Bone marrow (tissue), 2 donors: ENCODE measurements at places on chromosomes 6 and 20.

GRCh38 chr20:44087051-44087856, 99.7 kb downstream of the JPH2 start:
- no peak for DNase-seq

GRCh38 chr6:138692978-138693909, 80.3 kb upstream of the CCDC28A start:
- DNase-seq = no peak

- DNase-seq = no peak
Measured at GRCh38 chr6:148535976-148536375, 193.3 kb downstream of the SASH1 start.

GRCh38 chr20:36549628-36549941, 8.3 kb downstream of the MYL9 start:
- DNase-seq = no peak

DNA sequence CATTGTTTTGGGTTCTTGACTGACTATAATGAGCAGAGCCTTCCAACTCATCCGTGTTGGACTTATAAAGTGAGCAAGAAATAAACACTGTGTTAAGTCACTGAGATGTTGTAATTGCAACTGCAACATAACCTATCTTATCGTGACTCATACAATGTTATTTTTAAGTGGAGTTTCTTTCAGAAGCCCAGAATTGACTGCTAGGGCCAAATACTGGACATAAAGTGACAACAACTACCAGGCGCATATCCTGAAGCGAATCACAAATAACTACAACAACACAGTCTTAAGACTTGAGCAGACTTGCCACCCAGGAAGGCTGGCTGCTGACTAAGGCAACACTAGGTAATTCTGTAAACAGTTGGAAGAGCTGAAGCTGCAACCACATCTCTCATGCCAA, 326.6 kb downstream of the COL12A1 start:
- DNase-seq = no peak

GRCh38 chr20:49747707-49748524, 34.2 kb upstream of the B4GALT5 start:
- DNase-seq = no peak

DNA sequence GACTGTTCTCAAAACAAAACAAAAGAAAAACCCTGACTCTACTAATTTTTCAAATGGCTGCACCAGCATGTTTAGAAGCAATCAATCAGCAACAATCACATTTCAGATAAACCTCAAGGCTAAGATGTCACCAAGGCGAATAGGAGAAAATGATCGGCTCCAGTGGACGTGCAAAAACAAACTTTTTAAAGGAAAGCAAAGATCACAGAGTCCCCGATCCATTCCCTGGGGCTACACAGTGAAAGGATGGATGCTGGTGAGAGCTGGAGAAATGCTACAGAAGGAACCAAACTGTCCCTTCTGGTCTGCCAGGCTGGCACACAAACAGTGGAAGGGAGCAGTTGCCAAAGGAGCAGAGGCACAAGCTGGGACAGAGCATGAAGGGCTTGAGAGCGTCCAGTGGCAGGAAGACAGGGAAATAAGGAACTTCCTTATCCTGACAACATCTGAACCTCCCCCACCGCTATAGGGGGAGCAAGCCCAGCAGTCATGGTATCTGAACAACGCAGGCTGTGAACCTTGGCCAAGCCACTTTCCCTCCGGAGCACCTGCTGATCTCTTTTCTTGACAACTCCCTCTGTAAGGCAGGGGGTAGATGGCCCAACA, 73.7 kb upstream of the HIVEP1 start:
- no peak for DNase-seq

- DNase-seq = no peak
Measured at GRCh38 chr20:49278818-49279676, 1.2 kb upstream of the ZNFX1 start.

GRCh38 chr6:77987035-77987384, 334.2 kb downstream of the MEI4 start:
- no peak for DNase-seq

- no peak for DNase-seq
Measured at GRCh38 chr20:62662422-62662821, 20.1 kb downstream of the SLCO4A1 start.

DNA sequence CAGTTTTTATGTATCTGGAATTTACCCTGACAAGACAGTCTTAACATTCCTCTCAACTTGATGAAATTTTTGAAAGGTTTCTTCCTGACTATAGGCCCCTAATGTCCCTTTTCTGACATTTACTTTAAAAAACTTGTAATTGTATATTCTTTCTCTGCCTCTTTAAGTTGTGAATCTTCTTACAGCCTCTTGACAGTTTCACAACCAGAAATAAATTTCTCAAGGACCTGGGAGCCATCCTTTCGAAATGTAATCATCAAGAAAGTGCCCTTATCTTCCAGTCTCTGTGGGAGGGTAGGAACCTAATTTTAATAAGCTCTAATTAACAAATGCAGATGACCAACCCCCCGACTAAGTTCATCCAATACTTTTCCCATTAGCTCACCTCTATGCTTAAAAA, 403.6 kb upstream of the GJE1 start:
- DNase-seq = no peak

GRCh38 chr6:24949020-24949569, 13.3 kb upstream of the RIPOR2 start:
- DNase-seq = no peak

DNA sequence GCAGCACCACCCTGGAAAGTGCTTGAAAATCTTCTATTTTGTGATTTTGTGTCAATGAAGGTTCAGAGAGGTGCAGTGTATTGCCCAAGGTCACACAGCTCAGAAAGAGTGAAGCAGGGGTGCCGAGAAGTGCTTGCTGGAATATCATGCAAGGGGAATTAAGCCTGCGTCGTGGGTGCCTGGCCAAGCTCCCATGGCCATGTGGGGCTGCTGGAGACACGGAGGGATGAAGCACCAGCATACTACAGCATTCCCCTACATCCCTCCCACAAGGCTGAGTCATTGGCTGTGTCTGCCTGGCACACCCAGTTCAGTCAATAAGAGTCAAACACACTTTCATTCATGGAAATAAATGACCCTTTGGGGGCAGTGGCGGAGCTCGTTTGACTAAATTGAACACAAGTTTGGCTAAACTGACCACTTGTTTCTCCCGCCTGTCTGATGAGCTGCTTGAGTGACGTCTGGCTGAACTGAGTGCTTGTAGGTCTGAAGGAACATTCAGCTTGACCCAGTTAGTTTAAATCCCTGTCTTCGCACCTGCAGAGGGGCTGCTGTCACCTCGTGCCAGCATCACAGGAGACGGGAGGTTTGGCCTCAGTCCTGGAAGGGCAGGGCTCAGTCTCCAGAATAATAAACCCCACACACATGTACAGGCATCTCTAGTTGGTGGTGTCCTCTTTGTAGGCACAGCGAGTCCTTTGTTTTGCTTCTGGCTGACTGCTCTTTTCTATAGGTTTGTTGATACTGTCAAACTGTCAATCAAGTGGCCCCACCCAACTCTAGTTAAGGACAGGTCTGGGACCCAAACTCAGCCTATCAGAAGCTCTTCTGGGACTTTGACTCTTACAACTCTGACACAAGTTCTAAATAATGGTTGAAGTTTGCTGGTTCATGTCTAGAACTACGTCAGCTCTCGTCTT, 8.4 kb upstream of the TGM2 start:
- DNase-seq = no peak
